ENCODE measurements at places on chromosomes 5 and 9.

- no peak for DNase-seq
Observed at GRCh38 chr5:59757442-59757841, 136.1 kb downstream of the PDE4D start.

- no peak for DNase-seq
Observed at GRCh38 chr9:24011009-24011717, 185.1 kb upstream of the ELAVL2 start.

GRCh38 chr9:88809355-88810161 lies 181.7 kb upstream of the S1PR3 start:
- no peak for DNase-seq

GRCh38 chr9:137619240-137620047 lies 639 bp downstream of the EHMT1 start:
- DNase-seq: no peak

DNA sequence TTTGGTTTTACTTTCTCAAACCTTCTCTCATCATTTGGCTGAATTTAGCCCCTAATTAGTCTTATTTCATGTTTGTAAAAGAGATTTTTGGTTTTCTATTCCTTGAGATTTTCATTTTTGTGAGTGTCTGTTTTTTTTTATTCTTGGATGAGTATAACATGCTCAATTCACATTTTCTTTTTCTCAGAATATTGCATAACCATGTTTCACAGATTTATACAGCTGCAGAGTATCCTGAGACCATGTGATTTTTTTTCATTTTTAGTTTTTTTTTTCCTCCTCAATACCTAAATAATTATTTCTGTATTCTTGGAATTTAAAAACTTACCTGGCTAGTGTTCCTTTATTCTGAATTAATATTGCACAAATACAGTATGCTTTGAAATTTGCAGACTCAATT lies 361.9 kb downstream of the SEMA5A start:
- no peak for DNase-seq

Data from anterior cingulate cortex (tissue), 58 donors.